ENCODE measurements at places on chromosomes 11 and 22. TPM values are rescaled to one million over a fixed set of nuclear protein-coding genes. Genes with fewer than 3 reads are reported as not detected.
A peak's percentile ranks its signal among the peaks of the same experiment; 100 is the strongest.

The OR56A4 gene
- not detected for total RNA-seq

The POU2AF1 gene
- 0.24 TPM for total RNA-seq

The PKDREJ gene
- total RNA-seq: 0.08 TPM

The ROM1 gene
- 2.4 TPM for total RNA-seq

- no peak for DNase-seq
Observed at GRCh38 chr11:121236115-121237001, 56.2 kb upstream of the SC5D start.

GRCh38 chr11:114136686-114137640 is 77.5 kb downstream of the ZBTB16 start:
- DNase-seq: no peak

DNA sequence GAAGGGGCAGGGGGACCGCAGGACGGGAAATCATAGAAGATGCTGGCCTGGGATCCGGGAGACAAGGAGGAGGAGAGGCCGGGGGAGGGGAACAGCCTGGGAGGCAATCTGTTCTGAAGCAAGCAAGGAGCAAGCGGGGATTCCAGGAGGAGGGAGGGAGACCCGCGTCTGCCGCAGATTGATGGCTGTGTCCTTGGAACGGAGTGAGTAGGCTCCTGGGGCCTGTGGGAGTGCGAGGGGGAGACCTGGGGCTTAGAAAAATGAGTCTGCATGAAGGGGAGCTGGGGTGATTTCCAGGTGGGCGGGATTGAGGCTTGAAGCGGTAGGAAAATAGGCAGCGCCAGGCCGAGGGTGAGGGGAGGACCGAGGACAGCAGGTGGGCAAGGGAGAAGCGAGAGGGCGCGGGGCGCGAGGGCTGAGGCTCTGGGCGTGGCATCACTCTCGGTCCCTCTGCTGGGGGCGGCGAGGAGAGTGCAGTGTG is 1.6 kb upstream of the LRRC55 start:
- no peak for DNase-seq

DNA sequence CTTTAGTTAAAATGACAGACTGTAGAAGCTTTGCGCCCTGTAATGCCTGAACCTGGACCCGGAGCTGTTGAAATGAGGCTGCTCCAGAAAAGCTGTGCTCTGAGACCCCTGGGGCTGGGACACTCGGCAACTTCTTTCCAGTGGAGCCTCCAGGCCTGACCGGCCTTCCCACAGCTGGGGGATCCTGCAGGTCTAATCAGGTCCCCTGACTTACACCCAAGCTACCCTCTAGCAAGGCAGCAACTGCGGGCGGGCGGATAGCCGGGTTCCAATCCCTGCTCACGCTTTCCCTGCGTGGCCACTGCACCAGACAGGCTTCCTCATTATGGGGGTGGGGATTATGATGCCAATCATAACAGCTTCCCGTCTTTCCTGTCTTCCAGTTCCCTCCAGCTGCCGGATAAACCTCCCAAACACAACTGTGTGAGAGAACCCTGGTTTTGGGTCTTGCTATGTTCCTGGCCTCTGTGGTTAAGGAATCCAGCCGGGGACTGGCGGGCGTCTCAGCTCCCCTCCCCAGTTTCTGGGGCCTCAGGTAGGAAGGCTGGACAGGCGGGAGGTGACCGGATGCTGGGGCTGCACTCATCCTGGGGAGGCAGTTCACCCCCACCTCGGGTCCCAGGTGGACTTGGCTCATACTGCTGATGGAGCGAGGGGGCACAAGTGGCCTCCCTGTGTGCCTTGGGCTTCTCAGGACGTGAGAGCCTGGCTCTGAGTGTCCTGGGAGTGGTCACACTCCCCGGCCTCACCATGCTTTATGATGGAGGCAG is 38.6 kb downstream of the PARVG start:
- no peak for DNase-seq

DNA sequence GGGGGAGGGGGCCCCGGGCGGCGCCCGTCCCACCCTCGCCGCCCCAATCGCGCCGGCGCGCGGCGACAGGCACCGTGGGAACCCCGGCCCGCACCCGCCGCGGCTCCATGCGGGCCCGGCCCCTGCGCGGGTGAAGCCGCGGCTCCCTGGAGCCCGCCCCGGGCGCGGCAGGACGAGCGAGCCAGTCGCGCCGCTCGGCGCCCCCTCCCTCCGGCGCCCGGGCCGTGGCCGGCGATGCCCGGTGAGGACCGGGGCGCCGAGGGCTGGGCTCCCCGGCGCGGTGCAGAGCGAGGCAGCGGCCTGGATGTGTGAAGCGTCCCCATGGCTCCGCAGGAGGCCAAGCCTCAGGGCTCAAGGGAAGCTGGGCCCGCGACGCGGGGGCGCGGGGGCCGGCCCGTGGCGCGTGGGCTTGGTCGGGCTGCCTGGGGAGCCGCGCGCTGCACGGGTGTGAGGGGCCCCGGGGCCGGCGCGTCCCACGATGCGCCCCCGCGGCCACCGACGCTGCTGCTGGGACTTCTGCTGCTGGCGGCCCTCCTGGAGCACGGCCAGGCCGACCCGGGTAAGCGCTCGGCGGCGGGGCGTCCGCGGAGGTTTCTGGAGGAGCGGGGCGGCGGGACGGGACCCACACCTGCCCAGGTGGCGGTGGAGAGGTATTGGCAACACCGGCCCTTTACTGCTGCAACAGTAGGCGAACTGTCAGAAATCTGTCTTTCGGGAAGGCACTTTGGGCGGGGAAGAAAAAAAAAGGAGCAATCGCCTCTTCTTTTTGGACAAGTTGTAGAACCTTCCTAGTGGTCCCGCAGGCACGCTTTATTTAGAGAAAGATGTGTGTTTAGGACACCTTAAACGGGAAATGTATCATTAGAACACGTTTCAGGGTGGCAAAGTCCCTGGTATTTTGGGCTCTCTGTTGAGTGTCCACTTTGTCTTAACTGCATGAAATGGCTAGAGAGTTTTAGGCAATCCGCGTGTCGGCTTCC is 119.4 kb downstream of the HIPK3 start:
- no peak for DNase-seq

DNA sequence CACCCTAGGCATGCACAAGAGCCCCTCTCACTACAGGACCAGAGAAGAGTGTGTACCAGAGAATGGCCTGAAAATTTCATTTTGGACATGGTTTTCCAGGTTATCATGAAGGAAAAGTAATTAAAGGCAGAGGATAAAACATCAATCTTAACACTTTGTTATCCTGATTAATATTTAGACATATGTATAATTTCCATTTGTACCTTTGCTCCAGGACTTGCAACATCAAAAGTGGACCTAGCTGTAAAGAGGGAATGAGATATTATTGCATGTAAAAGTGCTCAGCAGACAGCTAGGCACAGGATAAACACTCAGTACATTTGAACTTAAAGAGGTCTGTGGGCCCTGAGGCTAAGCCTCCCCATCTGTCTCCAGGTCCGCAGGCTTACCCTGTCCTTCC is 2.0 kb upstream of the SCN4B start:
- no peak for DNase-seq

DNA sequence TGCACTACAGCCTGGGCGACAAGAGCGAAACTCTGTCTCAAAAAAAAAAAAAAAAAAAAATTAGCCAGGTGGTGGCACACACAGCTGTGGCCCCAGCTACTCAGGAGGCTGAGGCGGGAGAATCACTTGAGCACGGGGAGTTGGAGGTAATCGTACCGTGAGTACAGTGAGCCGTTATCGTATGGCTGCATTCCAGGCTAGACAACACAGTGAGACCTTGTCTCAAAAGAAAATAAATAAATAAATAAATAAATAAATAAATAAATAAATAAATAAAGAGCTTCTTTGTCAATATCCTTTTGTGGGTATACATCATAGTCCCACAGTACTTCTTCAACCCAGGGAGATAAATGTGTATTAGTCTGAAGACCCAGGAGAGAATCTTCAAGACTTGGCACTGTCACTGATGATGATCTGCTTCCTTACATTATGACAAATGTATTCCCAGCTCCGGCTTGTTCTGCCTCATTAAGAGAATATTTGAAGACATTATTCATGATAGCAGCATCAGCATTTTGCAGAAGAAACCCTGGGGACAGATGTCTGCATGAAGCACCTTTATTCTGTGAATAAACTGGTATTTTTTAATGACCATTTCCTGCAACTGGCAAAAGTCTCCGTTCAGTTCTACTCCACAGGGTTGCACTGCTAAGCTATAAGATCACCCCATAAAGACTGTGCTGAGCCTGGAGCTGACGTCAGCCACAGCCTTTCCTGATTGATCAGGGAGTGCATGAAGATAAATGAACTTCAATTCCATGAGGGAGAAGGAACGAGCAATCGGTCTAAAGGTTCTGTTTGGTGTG is 1.6 kb upstream of the ACY3 start:
- DNase-seq: no peak

GRCh38 chr11:111921541-111922230 is 3.0 kb downstream of the C11orf52 start:
- no peak for DNase-seq

GRCh38 chr11:1178906-1179305 is 21.2 kb downstream of the MUC5AC start:
- DNase-seq: peak; percentile 59

GRCh38 chr11:120594746-120595145 is 83.2 kb downstream of the GRIK4 start:
- DNase-seq: no peak

GRCh38 chr22:36435516-36436415 is 45.7 kb downstream of the TXN2 start:
- no peak for DNase-seq

GRCh38 chr11:70089631-70090030 is 11.5 kb downstream of the ANO1 start:
- no peak for DNase-seq

- peak; percentile 37 for DNase-seq
Observed at GRCh38 chr22:40404251-40405177, 34.1 kb downstream of the SGSM3 start.

All from Right ventricle myocardium inferior (tissue), 1 donor.